ENCODE measurements at places on chromosomes 4 and X.

- no peak for DNase-seq
These were observed 57.3 kb downstream of the RAP1GDS1 start for GRCh38 chr4:98318521-98318920.

DNA sequence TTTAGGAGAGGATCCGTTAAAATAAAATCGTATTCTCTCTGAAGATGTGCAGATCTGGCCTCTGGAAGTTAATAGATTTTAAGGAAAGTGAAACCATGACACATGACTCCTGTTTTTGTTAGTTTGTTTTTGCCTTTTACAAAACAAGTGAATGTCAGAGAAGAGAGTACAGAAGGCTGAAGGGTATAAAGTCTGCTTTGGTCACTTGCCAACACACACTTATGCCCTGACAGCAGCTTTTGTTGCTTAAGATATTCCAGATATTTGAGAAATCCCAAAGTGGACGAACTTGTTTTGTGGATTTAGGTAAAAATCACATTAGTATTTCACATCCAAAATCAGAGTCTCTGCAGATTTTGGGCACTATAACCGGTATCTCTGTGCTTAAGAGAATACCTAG, 192.4 kb upstream of the RASGEF1B start:
- no peak for DNase-seq

GRCh38 chrX:121579016-121579760, 531.8 kb downstream of the GLUD2 start:
- no peak for DNase-seq

GRCh38 chr4:26839016-26839415, 21.6 kb upstream of the STIM2 start:
- DNase-seq: no peak

GRCh38 chr4:14807856-14808255, 194.4 kb upstream of the CPEB2 start:
- no peak for DNase-seq

- peak; percentile 37 for DNase-seq
These were observed 53.2 kb upstream of the ABCG2 start for GRCh38 chr4:88211473-88212252.

- no peak for DNase-seq
These were observed 167.4 kb upstream of the NAP1L5 start for GRCh38 chr4:88865046-88865445.

GRCh38 chr4:48812866-48813265, 18.0 kb upstream of the OCIAD1 start:
- no peak for DNase-seq

DNA sequence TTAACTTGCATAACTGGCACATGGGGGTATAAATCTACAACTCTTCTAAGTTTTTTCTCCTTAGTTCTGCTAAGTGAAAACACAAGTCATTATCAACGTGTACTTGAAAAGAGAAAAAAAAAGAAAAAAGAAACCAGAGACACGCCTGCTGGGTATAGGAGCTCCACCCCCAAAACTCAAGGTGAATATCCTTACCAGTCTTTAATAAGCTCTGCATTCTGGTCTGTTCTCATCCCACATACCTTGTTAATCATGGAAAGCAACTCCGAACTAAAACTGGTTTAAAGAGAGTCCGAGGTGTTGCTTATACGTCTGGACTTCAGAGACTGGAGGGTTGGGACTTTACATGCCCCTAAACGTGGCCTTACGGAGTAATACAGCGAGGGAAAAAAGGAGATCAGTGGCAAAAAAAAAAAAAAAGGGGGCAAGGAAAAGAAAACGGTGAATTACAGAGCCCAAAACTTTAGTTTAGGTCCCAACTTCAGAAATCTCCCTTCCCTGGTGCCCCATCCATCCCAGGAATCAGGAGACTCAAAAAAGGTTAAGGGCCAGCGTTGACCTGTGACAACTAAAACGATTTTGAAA, 1.0 kb downstream of the PGRMC2 start:
- no peak for DNase-seq

- no peak for DNase-seq
These were observed 372.3 kb downstream of the TMA16 start for GRCh38 chr4:163866728-163867315.

DNA sequence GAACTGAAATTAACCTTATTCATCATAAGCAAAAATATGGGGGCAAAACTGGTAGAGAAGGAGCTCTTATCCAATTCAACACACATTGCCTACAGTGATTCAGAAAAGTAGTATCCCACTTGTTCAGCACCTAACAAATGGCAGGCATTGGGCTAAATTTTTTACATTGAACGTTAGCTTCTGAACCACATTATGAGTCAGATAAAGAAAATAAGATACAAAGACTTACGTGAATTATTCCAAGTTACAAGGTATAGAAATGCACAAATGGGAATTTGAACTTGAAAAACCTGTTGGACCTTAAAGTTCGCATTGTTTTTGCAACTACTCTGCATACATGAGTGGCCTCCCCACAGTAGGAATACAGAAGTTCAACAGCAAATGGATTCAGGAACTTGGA, 210.6 kb downstream of the LDB2 start:
- no peak for DNase-seq

- DNase-seq: no peak
These were observed 856.4 kb upstream of the INTU start for GRCh38 chr4:126776361-126776760.

DNA sequence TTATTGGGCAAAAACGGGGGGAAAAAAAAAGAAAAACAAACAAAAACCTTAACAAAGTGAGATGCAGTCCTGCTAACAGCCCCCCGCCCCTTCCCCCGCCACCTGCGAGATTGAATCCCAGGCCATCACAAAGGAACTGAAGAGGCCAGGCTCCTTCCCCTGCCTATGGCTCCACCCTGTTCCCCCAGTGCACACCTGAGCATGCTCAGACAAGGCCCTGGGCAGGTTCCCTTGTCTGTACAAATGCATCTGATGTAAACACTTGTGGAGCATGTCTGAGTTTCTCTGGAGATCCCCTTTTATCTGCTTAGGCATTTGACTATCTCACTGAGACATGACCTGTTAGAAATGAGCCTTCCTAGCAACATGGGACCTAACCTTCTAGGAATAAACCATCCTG, 983.7 kb upstream of the PABPC4L start:
- no peak for DNase-seq

DNA sequence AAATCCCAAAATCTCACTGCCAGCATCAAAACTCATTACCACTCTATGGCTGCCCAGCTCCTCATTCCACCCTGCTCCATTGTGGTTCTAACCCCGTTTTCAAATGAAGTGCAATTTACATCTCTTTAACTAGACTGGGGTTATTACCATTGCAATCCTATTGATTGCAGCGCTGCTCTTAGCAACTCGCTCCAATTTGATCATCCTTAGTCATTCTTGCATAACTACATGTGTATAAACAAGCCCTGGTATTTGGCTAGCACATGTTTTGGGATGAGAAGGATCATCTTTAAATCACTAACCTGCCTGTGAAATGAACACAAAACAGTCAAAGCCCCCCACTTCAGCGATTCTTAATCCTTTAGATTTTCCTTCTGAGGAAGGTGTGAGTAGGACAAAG, 340.1 kb upstream of the PPARGC1A start:
- DNase-seq: no peak

- no peak for DNase-seq
These were observed 121.4 kb downstream of the NHS start for GRCh38 chrX:17496407-17496806.

DNA sequence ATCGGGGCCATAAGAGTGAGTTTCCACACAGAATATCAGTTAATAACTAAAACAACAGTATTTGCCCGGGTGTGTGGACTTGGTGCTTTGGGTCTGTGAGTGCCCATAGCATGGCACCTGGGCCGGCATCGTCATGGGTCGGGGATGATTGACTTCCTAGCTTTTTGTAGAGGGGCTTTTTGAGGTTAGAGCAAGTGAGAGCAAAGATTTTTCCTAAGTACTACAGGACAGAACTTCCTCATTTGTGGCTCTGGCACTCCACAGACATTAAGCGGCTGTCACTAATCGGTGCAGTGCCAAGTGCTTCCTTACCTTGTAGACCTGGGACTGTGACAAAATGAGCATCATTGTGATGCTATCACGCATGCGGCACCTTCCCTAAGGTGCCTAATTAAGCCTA, 81.0 kb downstream of the SHROOM2 start:
- no peak for DNase-seq

DNA sequence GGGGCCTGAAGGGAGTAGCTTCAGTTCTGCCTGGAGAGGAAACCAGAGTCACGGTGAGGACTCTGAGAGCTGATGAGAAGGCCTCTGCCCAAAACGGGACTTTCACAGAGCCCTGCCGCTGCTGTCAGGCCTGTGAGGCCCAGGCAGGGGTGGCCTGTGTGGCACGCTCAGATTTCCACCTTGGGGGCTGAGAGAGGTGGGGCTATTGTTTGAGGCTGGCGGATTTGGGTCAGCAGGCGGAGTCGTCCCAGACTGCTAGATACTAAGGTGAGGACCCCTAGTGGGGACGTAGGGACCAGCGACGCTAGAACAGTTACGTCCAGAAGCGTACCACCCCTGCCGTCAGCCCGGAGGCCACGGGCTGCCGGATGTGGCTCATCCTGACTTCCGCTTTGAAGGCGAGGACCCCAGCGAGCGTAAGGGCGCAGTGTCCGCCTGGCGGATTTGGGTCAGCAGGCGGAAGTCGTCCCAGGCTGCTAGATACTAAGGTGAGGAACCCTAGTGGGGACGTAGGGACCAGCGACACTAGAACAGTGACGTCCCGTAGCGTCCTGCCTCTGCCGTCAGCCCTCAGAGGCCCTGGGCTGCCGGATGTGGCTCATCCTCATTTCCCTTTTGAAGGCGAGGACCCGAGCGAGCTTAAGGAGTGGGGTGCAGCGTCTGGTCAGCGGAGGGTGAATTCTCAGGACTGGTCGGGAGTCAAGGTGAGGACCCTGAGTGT, at the start of gene MAGEB1:
MAGEB1 (plus strand) TSS at position 378 of the 721 bp plus-strand sequence. CDS start 3,348 bp downstream, outside the sequence.
- DNase-seq: no peak

Measured in T follicular helper cell (primary cell).